WERI-Rb-1 (cell line): ENCODE measurements at places on chromosomes 1 and 21.

DNA sequence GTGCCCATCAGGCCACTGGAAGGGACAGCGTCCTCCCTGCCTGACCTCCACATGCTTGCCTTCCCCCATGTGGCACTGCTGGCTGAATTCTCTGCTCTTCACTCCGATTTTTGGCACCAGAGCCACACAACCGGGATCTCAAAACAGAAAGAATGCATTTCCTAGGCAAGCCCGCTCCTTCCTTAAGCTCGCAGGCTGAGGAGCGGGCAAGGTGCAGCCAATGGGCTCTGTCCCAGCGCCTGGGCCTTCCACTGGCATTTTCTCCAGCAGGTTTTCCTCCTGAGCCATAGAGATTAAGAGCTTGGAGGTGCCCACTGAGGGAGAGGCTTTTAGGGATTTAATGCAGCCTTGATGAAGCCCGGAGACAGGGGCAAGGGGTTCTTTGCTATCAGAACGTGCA, 158.0 kb downstream of the IGSF21 start:
- no peak for DNase-seq

DNA sequence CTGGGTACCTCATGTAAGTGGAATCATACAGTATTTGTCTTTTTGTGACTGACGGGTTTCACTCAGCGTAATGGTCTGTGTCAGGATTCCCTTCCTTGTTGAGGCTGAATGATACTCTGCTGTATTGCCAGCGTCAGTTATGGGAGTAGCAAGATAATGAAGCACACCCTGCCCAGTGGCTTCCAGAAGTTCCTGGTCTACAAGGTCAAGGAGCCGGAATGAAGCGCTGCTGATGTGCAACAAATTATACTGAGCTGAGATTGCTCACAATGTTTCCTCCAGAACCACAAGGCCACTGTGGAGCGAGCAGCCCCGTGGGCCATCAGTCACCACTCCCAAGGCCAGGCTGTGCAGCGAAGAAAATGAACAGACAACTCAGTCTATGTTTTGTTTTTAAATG, 24.0 kb upstream of the TDRD10 start:
- DNase-seq: no peak

DNA sequence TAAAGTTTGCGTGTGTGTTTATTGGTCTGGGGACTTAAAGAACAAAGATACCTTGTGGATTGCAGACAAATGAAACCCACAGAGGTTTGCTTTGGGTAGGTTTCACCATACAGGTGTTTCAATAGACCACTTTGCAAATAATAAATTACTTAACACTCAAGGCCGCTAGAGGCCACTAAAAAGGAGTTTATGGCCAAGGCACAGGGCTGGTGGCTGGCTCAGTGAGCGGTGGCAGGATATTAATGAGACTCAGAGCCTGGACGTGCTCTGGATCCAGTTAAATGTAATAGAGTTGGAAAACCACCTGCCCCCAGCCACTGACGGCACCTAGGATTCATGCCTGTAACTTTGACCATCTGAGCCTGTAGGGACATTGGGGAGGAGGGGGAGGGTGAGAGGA, 44.5 kb downstream of the LRRC38 start:
- DNase-seq: peak; percentile 66

- no peak for DNase-seq
Observed at GRCh38 chr1:218397752-218398339, 52.7 kb downstream of the TGFB2 start.

DNA sequence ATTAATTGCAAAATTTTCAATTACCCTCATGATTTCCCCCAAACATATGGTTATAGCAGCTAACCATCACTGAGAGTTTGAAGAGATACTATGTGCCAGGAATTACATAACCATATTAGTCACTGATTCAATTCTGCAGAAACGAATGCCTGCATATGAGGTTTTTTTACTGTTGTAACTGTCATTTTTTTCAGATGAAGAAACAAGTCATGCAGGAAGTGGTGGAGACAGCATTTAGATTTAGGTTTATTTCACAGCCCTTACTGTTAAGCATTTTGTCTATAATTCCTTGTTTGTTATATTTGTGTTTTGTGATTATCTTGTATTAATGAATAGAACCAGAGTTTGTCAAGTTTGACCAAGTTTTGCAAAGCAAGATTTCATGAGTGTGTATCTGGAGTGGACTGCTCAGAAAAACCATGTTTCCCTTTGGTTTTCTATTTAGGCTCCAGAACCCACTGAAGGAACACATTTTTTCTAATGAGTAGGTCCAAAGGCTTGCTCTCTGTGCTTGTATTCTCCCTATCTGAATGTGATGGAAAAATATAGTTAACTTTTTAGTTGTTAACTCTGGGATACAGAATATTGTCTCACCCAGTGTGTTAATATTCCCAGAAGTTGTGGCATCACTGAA, 308.5 kb upstream of the ADAMTS5 start:
- DNase-seq: no peak

GRCh38 chr1:209132736-209133467, 450.6 kb upstream of the CAMK1G start:
- no peak for DNase-seq

- peak; percentile 54 for DNase-seq
Observed at GRCh38 chr1:5884110-5884509, 108.1 kb downstream of the NPHP4 start.

- no peak for DNase-seq
Observed at GRCh38 chr1:41661428-41662060, 177.1 kb upstream of the EDN2 start.

- DNase-seq: no peak
Observed at GRCh38 chr1:174479281-174479680, 31.5 kb downstream of the GPR52 start.

- DNase-seq: peak; percentile 51
Observed at GRCh38 chr1:119008483-119009311, 20.6 kb upstream of the TBX15 start.

GRCh38 chr1:38025233-38025632, 12.7 kb downstream of the UTP11 start:
- DNase-seq: no peak

DNA sequence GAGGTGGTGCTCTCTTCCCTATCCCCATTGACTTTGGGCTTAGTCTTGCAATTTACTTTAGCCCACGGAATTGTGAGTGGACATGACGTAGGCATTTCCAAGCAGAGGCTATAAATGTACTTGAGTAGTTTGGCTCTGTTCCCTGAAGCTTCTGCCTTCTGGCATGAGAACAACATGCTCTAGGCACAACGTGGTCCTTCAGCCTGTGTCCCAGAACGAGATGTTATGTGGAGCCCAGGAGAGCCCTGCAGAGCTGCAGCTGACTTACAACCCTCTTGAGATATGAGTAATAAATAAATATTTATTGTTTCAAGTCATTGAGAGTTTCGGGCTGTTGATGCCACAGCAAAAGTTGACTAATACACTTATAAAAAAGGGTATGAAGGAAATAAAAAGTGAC, 105.2 kb upstream of the HMGB4 start:
- DNase-seq: no peak

DNA sequence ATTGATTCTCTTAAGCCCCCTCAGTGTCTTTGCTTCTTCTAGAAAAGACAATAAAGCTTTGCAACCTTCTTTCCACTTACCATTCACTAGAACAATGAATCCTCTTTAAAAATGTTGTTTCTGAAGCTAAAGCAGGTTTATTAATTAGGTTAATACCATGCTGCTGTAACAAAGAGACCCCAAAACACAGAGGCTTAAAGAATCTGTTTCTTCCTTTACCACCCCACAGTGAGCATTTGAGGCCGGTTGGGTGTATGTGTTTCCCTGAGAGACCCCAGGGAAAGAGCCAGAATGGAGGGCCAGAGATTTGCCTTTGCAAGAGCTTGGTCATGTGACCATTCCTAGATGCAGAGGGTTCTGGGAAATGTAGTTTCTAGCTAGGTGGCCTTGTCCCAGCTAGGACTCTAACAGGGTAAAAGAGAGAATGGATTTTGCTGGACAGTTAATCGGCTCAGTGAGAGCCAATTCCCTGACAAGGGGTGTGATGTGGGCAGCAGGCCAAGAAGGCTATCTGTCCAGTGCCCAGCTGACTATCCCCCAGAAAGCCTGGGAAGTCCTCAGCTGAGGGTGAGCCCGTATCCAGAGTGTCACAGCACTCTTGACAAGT, 191.8 kb upstream of the TMEM51 start:
- peak; percentile 42 for DNase-seq

DNA sequence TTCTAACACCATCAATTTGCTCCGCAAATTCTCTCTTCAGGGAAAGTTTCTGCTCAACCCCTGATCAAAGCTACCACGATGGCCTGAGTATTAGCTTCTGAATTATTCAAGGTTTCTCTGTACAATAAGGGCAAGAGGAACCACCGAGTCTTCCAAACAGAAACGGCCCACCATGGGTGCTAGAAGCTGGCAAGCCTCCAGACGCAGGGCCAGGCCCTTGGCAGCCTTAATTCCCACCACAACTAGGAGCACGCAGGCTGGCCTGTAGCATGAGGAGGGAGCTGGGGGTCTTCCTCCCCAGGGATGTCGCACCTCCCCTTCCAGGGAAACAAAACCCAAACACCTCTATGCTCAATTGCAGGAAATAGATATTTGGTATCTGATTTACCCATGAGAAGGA, 11.1 kb downstream of the RSPH1 start:
- DNase-seq: no peak

DNA sequence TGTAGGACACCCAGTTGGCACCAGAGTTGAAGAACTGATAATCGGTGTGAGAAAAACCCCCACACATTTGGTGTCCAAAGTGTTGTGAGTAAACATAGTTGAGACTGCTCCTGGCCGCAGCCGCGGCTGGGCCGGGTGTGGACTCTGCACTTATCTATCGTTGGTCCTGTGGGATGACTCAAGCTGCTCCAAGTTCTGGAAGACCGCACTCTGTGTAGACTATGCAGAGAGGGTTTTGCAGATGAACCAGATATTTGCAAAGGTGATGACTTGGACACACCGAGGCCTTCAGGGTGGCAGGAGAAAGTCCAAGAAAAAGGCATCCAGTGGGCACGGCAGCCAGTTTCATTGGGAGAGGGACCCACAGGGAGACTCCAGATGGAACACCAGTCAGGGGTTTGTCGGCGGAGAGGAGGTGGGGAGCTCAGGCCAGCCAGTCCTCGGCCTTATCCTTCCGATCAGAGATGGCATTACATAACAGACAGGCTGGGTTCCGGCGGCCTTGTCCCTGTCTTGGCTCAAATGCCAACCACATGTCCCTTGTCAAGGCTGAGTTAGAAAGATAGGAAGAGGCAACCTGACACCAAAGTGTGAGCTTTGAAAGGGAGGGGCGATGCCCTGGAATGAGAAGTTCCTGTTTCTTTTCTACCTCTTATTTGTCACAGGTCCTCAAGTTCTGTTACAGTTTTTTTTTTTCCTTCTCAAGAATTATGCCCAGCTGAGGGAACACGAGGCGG, 21.1 kb downstream of the C2CD2 start:
- no peak for DNase-seq

DNA sequence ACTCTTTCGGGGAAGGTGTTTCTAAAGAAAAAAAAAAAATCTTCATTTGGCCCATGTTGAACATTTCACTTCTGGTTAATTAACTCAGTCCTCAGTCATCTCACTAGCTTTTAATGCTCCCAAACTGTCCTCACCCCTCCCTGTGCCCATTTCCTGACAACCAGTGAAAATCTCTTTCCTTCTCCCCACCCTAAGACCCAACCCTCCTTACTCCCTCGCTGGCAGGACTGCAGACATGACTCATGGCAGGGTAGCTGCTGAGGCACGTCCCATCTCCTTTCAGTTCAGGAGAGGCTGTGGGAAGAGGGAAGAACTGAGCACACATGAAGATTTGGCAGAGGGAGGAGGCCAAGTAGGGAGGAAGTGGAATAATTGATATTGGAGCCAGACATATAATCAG, 12.6 kb downstream of the PKP1 start:
- no peak for DNase-seq

- DNase-seq: no peak
Observed at GRCh38 chr1:109757936-109758786, 5.6 kb downstream of the EPS8L3 start.

- no peak for DNase-seq
Observed at GRCh38 chr1:37606481-37607263, 10.9 kb upstream of the GNL2 start.

GRCh38 chr1:152001631-152002584, 8.2 kb upstream of the S100A10 start:
- DNase-seq: peak; percentile 94

DNA sequence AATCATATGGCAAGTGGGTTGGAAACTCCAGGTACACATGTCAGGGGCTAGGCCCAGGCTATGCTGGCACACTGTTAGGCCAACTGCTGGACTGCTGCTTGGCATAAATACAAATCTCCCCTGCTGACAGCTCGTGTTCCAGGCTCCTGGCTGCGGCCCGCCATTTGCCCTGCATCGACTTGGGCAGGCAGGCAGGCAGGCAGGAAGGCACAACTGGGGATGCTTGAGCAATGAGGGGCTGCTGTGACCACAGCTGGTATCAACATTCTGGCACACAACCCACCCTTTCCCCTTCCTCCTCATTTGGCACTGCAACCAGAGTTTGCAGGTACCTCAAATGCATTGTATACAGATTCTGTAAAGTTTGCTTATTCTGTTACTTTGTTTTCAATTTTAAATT, 53.2 kb downstream of the SAMSN1 start:
- no peak for DNase-seq

DNA sequence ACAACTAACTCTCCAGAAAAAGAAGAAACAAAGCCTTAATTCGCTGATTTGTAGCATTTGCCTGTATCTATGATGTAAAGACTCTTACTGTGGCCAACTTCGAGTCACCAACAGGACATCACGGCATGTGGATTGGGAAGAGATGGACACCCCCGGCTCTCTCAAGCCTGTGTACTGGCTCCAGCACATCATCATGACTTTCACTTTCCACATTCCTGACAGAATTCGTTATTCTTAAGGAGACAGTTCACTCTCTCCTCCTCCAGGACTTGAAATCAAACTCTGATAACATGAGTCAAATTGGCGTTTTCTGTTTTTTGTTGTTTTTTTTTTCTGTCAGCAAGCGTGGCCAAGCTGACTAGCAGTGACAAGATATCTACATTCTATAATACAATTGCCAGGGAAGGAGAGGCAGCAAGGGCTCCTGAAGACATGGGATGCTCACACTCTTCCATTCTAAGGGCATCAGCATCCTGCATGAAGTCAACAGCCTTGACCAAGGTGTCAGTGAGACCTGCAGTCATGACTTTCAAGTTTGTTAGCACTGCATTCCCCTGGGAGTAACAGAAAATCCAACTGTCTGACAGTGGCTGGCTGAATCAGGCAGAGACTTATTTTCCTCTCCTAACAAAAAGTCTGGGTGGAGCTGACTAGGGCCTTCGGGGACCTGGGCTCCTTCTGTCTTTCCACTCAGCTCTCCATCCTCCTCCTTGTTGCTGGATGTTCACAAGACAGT, 13.3 kb upstream of the TRAF3IP3 start:
- no peak for DNase-seq
